Progenitor cell of endocrine pancreas (in vitro differentiated cells): ENCODE measurements at places on chromosomes 3 and 15.

GRCh38 chr3:172201870-172202236, 162.5 kb downstream of the FNDC3B start:
- DNase-seq: no peak

- no peak for DNase-seq
These were observed 677.7 kb upstream of the NECTIN3 start for GRCh38 chr3:110393941-110394340.

GRCh38 chr3:98733812-98734281, 29.3 kb upstream of the ST3GAL6 start:
- no peak for DNase-seq

GRCh38 chr15:68234060-68234459, 4.5 kb upstream of the CLN6 start:
- DNase-seq: no peak

GRCh38 chr15:62799919-62800318, 242.6 kb upstream of the TPM1 start:
- DNase-seq: no peak

DNA sequence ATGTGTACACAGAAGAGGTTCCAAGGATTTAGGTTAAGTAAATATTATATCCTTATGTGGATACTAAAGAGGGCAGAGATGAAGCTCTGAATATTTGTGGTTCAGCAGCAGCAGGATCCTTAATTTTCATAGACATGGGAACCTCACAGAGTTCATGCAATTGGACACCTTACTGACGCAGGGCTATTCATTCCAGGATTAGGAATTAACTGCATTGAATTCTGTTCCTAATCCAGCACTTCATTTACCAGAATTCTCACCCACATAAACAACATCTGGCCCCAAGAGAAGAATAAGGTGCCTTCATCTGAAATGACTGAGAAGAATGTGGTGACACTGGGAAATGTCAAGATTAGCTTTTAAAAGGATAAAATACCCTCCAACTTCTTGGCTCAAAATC, 62.4 kb downstream of the ADAMTS9 start:
- DNase-seq: no peak

DNA sequence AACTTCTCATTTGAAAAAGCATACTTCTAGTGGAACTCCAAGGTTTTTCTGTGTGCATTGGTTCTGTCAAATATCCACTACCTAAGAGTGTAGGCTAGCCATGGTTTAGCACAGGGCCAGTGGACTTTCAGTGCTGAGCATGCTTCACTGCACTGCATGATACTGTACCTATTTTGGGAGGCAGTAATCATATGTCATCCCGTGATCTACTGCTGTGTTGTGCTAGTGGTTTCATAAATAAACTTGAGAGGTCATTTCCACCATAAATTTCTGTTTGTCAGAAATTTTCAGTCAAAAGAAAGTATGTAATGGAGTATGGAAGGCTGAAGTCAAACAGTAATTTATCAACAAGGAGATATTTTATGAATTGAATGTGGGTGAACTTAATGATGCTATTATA, 203.6 kb downstream of the ROBO1 start:
- DNase-seq: no peak

- DNase-seq: no peak
These were observed 47.0 kb downstream of the MTHFS start for GRCh38 chr15:79849789-79850188.

DNA sequence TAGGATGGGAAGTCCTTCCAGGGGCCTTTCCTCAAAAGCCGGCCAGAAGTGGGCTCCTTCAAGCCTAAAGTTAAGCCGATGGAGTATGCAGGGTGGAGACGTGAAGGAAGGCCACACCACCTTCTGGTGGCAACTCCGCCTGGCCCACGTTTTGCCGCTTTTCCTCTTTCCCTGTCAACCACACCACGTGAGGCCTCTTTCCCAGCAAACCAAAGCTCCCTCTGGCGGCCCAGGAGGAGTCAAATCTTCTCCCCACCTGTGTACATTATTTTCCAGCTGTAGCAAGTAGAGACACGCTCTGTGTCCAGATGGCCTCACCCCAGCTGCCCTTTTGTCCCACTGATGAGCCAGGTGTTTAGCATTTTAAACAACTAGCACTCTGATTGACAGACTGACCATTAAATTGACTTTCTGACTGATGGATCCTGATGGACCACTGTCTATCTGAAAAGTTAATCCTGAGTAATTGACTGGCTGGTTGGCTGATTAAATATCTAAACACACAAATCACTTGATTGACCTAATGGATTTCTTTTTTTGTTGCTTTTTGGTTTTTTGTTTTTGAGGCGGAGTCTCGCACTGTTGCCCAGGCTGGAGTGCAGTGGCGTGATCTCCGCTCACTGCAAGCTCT, 59.6 kb upstream of the ZBTB38 start:
- peak; percentile 42 for DNase-seq

DNA sequence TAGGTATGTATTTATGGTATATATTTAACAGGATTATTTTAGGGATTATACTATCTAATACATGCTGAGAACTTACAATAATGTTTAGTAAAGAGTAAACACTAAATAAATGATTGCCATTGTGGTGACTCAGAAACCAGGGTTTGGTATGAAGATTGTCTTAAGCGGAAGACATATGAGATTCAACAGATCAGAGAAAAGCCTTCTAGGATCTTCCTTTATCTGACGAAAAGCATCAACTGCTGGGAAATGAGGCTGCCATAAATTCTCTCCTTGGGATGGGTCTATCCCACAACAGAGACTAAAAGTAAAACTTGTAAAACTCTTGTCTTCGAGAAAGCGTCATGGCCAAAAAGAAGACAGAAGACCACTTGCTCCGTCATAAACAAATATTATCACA, 1352.2 kb upstream of the EPHA6 start:
- DNase-seq: no peak

DNA sequence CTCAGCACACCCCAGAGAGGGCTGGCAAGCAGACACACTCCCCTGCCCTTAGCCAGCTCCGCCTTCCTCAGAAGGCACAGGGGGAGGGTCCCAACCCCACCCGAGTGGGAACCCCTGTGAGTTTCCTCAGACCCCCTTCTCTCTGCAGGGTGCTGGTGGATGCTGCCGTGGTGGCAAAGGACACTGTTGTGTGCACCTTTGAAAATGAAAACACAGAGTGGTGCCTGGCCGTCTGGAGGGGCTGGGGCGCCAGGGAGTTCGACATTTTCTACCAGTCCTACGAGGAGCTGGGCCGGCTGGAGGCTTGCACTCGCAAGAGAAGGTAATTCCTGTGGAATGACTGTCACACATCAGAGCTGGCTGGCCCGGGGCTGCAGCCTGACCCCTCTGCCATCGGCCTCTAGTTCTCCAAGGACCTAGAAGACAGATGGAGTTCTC, 149.4 kb downstream of the LRRK1 start:
- no peak for DNase-seq

DNA sequence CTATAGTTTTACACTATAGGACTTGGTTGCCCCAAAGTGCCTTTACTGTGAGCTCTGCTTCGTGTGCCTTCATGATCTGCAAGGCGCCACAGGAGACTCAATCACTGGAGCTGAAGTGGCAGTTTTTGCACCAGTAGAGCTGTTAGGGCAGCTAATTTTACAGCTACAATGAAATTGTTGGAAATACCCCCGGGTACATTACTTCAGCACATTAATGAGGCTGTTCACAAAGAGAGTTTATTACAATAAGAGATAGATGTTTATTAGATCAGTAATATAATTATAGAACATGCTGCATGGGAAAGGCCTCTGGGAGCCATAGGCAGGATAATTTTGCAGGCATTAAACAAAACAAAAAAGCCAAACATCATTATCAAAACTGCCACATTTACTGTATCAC, 231.1 kb downstream of the CTNNB1 start:
- no peak for DNase-seq

DNA sequence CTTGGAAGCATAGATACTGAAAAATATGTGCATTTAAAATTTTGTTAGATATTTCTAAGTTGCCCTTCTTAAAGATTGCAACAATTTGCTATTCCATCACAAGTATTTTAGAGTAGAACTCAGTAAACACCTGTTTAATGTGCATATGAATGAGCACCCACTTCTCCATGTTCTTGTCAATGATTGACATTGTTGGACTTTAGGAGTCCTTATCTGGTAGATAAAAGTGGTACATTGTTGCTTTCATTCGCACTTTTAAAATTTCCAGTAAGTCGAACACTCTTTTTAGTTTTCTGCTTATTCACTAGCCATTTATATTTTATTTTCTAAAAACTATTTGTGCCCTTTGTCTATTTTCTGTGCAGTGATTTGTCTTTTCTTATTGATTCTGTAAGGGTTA, 478.3 kb downstream of the SOX2 start:
- DNase-seq: no peak

DNA sequence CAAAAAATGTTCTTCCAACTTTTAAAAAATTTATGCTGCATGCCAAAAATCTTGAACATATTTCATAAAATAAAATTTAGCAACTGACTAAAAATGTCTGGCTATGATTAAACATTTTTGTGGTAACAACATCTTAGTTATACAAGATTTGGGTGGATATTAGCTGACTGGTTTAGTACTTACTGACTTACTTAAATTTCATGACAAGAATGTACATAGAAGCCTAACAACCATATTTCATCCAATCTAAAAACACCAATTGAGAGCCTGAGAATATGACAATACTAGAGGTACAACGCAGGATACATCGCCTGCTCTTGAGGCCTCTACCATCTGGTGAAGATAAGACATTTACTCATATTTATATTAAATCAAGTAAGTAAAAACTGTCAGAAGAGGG, 34.6 kb downstream of the GNB4 start:
- no peak for DNase-seq

- DNase-seq: no peak
These were observed 83.9 kb downstream of the CD47 start for GRCh38 chr3:108006881-108007331.

- DNase-seq: no peak
These were observed 87.5 kb upstream of the FAM3D start for GRCh38 chr3:58754074-58754473.

DNA sequence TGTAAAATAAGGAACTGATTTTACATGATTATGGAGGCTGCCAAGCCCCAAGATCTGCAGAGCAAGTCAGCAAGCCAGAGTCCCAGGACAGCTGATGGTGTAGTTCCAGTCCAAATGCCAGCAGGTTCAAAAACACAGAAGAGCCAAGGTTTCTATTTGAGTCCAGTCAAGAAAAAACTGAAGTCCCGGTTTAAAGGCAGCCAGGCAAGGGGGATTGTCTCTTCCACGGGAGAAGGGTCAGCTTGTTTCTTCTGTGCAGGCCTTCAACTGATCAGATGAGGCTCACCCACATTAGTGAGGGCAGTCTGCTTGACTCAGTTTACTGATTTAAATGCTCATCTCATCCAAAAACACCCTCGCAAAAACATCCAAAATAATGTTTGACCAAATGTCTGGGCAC, 246.2 kb downstream of the PLCL2 start:
- DNase-seq: no peak
